ENCODE measurements at places on chromosomes 6 and 20. TPM values are rescaled to one million over a fixed set of nuclear protein-coding genes. Genes with fewer than 3 reads are reported as not detected.

GRCh38 chr20:1330075-1330830 is 1.3 kb upstream of the SDCBP2 start:
- no peak overlapping the region for H3K4me3 ChIP-seq
- peak overlapping the region; percentile 30 for H3K27ac ChIP-seq
- DNase-seq: peak; percentile 65
- no peaks in the 10 kb centered on the region for H3K36me3 ChIP-seq
- no peaks in the 10 kb centered on the region for H3K27me3 ChIP-seq

DNA sequence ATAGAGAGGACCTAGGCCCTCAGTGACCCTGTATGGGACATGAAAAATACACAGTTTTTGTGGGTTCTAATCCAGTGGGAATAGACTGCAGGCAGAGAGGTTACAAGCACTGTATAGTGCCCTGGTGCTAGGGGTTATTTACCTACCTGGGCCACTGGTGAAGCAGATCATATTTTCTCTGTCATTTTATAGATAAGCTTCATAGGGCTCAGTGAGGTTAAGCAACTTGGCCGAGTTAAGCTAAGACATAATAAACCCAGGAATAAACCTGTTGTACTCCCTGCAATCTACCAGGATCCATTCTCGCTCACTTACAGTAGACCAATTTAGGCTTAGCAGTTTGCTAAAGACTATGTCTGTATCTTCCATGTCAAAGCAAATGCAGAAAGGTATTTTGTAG is 340.6 kb upstream of the KHDRBS2 start:
- no peak overlapping the region for H3K27ac ChIP-seq
- no peaks in the 10 kb centered on the region for H3K4me1 ChIP-seq
- DNase-seq: no peak
- H3K4me3 ChIP-seq: no peak overlapping the region
- no peaks in the 10 kb centered on the region for H3K36me3 ChIP-seq

DNA sequence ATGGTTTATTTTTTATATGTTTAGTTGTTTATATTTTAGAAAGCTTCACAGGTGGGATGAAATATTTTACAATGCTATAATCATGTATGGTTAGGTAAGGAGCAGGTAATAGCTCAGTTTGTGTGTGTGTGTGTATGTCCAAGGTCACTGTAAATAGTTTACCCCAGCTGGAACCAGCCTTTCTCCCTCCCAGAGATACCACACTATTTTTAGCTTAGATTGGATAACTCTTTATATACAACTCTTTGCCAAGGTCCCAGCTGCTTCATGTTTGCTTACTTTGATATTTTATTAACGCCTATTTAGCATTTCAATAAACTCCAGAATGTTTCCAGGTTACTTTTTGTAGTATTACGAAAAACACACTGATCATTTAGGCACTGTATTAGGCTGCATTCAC is 1.8 kb upstream of the PEX7 start:
- no peak overlapping the region for H3K4me3 ChIP-seq
- no peaks in the 10 kb centered on the region for H3K4me1 ChIP-seq
- H3K27me3 ChIP-seq: no peaks in the 10 kb centered on the region
- no peak overlapping the region for H3K27ac ChIP-seq

DNA sequence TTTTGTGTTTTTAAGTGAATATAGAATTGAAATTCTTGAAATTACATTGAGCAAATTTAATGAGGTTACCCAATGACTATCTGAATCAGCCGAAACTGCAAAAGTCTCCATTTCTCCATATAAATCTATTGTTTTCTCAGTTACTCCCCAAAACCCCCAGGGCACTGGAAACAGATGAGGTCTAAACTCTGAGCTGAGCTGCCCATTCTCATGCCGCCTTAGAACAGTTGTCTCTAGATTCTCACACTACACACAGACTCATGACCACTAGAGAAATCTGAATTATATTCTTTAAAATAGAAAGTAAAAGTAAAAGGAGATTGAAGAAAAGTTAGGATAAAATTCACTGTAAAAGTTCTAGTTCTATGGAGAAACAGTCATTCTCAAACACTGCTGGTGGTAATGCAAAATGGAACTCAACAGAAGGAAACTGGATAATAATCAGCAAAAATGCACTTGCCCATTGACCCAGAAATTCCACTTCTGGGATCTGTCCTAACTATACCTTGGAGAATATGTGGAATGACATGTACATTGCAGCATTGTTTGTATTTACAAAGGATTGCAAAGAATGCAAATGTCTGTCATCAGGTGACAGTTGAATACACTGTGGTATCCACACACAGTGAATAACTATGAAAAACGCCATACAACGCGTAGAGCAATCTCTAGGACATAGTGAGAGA is 125.5 kb downstream of the IPCEF1 start:
- H3K36me3 ChIP-seq: no peaks in the 10 kb centered on the region
- H3K27me3 ChIP-seq: no peaks in the 10 kb centered on the region
- H3K27ac ChIP-seq: no peak overlapping the region
- H3K4me3 ChIP-seq: no peak overlapping the region

DNA sequence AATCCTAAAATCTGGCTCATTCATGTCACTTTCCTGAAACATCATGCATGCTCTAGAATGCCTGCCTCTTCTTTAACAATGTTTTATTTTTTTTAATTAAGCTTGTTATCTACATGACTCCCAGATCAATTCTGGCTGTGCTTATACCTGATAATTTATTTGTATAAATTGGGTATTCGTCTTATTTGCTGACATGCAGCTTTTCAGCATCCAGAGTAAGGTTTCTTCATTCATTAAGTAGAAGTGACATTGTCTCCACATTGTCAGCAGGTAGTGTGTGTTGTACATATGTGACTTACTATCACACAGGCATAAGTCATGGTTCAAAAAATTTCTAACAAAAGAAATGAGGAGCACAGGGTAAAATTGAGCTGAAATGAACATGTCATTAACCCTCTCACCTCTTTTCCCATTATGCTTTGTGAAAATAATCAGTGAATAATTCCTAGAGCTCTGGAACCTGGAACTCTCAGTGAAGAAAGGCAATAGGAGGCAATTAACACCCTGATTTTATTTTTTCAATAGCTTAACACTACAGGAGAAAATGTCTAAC is 157.4 kb downstream of the OPRM1 start:
- H3K4me1 ChIP-seq: peaks cover 2% of the 10 kb centered on the region
- no peaks in the 10 kb centered on the region for H3K27me3 ChIP-seq
- no peaks in the 10 kb centered on the region for H3K36me3 ChIP-seq

Gene MOXD1
- 1.0 TPM for total RNA-seq

DNA sequence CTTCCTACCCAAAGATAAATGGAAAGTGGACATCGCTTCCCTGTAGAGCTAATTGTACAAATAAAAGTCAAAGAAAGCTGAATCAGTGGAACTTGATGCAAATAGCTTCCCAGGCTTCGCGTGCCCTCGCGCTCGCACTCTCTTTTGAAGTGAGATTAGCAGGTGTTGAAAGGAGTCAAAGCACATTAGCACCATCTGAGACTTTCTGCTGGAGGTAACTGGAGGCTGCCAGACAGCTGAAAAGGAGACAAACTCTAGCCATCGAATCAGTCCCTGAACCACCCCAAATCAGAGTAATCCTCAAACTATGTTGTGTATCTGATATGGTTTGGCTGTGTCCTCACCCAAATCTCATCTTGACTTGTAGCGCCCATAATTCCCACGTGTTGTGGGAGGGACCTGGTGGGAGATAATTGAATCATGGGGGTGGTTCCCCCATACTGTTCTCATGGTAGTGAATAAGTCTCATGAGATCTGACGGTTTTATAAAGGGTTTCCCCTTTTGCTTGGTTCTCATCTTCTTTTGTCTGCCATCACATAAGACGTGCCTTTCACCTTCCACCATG is 23.7 kb downstream of the SULF2 start:
- H3K4me1 ChIP-seq: peaks cover 27% of the 10 kb centered on the region
- H3K27ac ChIP-seq: no peak overlapping the region
- DNase-seq: no peak
- H3K36me3 ChIP-seq: no peaks in the 10 kb centered on the region
- no peaks in the 10 kb centered on the region for H3K27me3 ChIP-seq

- H3K36me3 ChIP-seq: no peaks in the 10 kb centered on the region
- H3K4me1 ChIP-seq: peaks cover 7% of the 10 kb centered on the region
- no peak for DNase-seq
- H3K27me3 ChIP-seq: no peaks in the 10 kb centered on the region
- H3K27ac ChIP-seq: peak overlapping the region; percentile 100
These were observed 381 bp upstream of the BICRAL start for GRCh38 chr6:42781546-42781795.

Gene LPIN3
- 21.2 TPM for total RNA-seq

DNA sequence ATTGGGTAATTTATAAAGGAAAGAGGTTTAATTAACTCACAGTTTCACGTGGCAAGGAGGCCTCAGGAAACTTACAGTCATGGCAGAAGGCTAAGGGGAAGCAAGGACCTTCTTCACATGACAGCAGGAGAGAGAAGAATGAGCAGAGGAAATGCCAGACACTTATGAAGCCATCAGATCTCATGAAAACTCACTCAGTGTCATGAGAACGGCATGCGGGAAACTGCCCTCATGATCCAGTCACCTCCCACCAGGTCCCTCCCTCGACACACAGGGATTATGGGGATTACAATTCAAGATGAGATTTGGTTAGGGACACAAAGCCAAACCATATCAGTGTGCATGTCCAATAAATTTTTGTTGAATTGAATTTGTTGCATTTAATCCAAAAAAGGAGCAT is 52.0 kb downstream of the ECT2L start:
- H3K4me1 ChIP-seq: peaks cover 4% of the 10 kb centered on the region
- no peaks in the 10 kb centered on the region for H3K36me3 ChIP-seq
- H3K27ac ChIP-seq: no peak overlapping the region
- no peak for DNase-seq
- H3K27me3 ChIP-seq: no peaks in the 10 kb centered on the region

DNA sequence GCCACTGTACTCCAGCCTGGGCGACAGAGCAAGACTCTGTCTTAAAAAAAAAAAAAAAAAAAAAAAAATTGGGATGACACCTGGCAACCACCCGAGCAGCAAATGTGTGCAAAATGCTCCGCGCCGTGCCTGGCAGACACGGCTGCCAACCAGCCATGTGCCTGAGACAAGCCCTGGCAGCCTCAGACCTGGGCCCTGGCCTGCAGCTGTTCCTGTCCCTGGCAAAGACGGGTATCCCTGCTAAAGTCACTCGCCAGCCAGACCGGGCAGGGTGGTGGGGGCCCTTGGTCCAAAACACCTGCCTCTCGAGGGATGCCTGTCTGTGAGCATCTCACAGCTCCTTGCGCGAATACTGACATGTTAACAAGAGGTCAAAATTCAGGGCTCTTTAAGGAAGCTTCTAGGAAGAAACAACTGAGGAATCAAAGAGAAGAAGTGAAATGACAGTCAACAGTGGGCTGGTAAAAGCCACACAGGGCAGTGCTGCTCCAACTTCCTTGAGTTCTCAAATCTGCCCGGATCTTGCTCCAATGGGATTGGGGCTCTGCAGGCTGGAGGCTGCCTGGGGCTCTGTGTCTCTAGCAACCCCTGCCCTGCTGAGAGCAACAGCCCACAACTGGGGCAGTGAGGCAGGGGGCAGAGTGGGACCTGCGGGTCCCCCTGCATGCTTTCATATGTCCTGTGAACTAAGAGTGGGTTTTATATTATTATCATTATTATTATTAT is 53.4 kb downstream of the SYTL3 start:
- no peak overlapping the region for H3K27ac ChIP-seq
- H3K4me3 ChIP-seq: no peak overlapping the region
- H3K4me1 ChIP-seq: peaks cover 3% of the 10 kb centered on the region
- H3K36me3 ChIP-seq: no peaks in the 10 kb centered on the region

- H3K27ac ChIP-seq: no peak overlapping the region
- peaks cover 3% of the 10 kb centered on the region for H3K4me1 ChIP-seq
- H3K27me3 ChIP-seq: no peaks in the 10 kb centered on the region
- H3K36me3 ChIP-seq: no peaks in the 10 kb centered on the region
- DNase-seq: no peak
These were observed 64.7 kb upstream of the RPS6KA2 start for GRCh38 chr6:166691746-166692145.

DNA sequence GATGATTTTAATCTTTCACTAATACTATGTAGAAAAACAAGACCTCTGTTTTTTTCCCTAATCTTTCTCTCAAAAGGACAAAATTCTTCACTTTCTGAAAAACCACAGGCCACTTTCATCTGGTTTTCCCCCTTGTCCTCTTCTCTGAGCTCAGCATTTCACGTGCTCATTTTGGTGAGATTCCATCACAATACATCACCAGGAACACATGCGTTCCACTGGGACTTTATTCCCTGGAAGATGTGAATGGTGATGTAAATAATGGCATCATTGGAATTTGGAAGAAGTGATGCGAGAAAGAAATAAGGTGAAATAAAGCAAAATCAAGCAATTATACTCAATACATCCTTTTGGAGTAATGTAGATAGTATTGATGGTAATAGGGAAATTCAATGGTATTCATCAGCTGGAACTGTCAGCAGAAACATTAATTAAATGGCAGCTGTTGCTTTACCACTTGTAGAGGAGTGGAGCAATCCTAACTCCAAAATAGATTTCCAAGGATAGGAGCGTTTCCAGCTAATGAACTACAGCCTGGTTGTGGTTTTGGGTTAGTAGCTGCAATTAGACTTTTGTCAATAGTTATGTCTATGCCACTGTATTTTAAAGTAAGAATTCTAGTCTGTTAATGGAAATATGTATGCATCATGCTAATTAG is 11.5 kb downstream of the FILIP1 start:
- H3K27ac ChIP-seq: no peak overlapping the region
- no peak overlapping the region for H3K4me3 ChIP-seq
- H3K27me3 ChIP-seq: no peaks in the 10 kb centered on the region
- DNase-seq: no peak
- no peaks in the 10 kb centered on the region for H3K36me3 ChIP-seq
- no peaks in the 10 kb centered on the region for H3K4me1 ChIP-seq

Gene PM20D2
- 18.4 TPM for total RNA-seq

Gene TGM2
- total RNA-seq: 15.0 TPM

Gene ACTR5
- 9.8 TPM for total RNA-seq

GRCh38 chr6:143505537-143505936 is 6.0 kb downstream of the FUCA2 start:
- no peak overlapping the region for H3K27ac ChIP-seq
- no peak for DNase-seq

DNA sequence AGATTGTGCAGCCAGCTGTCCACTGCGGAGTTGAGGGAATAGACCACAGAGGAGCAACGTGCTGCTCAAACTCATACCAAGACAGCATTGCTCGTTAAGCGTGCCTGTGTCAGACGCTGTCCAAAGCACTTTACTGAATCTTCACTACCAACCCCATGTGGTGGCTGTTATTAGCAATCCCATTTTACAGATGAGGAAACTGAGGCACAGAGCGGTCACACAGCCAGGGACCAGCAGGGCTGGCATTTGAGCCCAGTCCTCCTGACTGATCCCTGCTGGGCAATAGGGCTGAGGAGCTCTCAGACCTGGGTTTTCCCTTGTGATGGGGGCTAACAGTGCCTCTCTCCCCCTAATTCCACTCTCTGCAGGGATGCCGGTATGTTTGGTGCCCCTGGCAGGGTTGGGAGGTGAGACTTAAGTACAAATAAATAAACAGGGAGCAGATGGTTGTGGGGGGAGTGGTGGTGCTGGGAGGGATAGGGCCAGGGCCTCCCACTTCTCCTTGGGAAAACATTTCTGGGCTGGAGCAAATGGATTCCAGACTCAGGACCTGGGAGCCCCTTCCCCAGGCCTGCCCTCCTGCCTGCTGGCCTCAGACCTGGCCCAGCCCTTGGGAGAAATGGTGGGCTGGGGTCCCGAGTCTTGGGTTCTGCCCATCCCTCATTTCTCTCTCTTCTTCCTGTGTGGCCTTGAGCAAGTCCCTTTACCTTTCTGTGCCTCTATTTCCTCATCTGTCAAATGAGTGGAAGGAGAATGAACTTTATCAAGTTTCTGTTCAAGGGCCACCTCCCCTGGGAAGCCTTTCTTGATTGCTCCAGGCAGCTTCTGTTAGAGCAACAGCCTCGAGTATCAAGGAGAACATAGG is 17.7 kb downstream of the SRXN1 start:
- H3K4me3 ChIP-seq: no peak overlapping the region
- DNase-seq: no peak
- H3K36me3 ChIP-seq: no peaks in the 10 kb centered on the region
- H3K27me3 ChIP-seq: no peaks in the 10 kb centered on the region
